ENCODE measurements at places on chromosomes 13 and 19.
A peak's percentile ranks its signal among the peaks of the same experiment; 100 is the strongest.

- no peak for DNase-seq
Measured at GRCh38 chr13:97058926-97059325, 64.7 kb upstream of the OXGR1 start.

- DNase-seq, result no peak
Measured at GRCh38 chr13:94239135-94239534, 240.3 kb downstream of the DCT start.

DNA sequence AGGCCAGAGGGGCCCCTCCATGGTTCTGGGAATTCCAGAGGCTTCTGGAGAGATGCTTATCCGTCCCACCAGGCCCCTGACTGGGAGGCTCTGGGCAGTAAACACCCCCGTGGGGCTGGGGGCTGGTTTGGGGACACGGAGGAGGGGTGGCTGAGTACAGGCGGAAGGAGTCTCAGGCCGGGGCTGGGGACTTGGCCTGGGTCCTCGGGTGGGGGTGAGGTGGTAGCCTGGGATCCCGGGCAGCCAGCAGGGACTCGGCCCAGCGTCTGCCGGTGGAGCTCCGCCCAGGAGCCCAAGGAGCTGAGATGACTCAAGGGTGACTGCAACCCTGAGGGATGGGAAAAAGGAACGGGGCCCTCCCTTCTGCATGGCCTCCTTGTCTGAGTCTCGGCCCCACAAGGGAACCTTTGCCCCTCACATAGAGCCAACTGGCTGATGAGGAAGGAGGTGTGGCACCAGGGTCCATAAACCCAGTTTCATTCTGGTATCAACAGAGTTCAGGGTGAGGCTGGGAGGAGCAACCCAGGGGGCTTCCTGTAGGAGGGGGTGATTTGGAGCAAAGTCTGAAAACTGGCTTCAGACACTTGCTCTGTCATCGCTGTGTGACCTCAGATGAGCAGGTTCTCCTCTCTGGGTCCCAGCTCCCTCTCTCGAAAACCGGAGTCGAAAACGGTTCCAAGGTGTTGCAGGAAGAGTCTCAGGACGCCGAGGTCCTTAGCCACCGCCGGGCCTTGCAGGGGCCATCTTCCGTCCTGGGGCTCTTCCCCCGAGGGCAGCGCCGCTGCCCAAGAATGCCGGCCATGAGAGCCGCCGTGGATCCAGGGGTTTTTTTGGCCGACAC, 809 bp downstream of the MISP start:
- no peak for DNase-seq

- no peak for DNase-seq
Measured at GRCh38 chr13:26325876-26326275, 71.9 kb downstream of the CDK8 start.

- no peak for DNase-seq
Measured at GRCh38 chr13:93309886-93310523, 83.4 kb downstream of the GPC6 start.

GRCh38 chr13:34696296-34696695, 245.8 kb upstream of the NBEA start:
- DNase-seq, result no peak

GRCh38 chr19:53621885-53622740, 9.7 kb upstream of the DPRX start:
- DNase-seq, result no peak

GRCh38 chr19:5480427-5480836, 25.2 kb downstream of the ZNRF4 start:
- no peak for DNase-seq

GRCh38 chr19:661427-662196, 1.4 kb downstream of the RNF126 start:
- no peak for DNase-seq

GRCh38 chr19:15374105-15374651, 5.4 kb downstream of the AKAP8 start:
- DNase-seq, result no peak

GRCh38 chr19:51122112-51122981, 2.4 kb upstream of the SIGLEC9 start:
- DNase-seq, result no peak

GRCh38 chr13:58704953-58705352, 1073.4 kb downstream of the PCDH17 start:
- DNase-seq, result no peak

DNA sequence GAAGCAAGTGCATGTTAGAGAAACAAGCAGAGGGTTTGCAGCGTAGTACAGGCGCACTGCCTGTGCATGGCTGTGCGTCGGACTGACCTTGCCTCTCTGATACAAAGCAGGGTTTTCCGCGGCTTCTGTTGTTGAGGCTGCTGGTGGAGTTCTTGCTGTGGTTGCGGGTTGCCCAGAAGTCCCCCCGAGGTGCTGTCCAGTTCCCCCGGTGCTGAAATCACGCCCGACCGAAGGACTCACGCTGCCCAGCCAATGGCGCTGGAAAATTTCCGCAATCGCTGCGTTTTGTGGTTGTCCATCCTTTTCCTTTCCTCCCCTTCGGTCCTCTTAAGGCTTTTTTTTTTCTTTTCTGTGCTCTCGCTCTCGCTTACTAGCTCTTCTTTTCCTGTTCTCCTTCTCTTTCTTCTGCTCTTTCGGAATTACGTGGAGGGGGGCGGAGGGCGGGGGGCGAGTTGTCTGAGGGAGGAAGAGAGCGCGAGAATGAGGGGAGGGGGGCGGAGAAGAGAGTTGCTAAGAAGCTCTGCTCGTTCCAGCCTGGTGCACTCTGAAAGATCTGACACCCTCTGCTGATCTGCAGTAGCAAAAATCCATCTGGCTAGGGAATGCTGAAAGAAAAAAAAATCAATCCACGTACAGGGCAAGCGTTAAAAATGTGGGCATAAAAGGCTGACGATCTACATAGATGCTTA, at the start of gene SLITRK1:
TSS of gene SLITRK1 (minus strand) at position 558 of the 689 bp plus-strand sequence. CDS start 967 bp downstream, outside the sequence.
- no peak for DNase-seq

GRCh38 chr13:98310485-98311199, 133.6 kb upstream of the RNF113B start:
- DNase-seq, result no peak

GRCh38 chr13:94656766-94657165, 55.1 kb downstream of the GPR180 start:
- no peak for DNase-seq

- DNase-seq, result no peak
Measured at GRCh38 chr13:38514575-38514974, 164.9 kb downstream of the UFM1 start.

GRCh38 chr19:10271543-10272086, 695 bp downstream of the ICAM1 start:
- peak; percentile 21 for DNase-seq

DNA sequence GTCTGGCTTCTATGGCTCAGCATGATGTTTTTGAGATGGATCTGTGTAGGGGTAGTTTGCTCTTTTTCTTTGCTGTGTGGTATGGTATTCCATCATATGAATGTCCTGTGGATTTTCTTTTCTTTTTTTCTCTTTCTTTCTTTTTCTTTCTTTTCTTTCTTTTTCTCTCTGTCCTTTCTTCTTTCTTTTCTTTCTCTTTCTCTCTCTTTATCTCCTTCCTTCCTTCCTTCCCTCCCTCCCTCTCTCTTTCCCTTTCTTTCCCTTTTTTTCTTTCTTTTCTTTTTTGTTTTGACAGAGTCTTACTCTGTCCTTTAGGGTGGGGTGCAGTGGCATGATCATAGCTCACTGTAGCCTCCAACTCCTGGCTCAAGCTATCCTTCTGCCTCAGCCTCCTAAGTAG, 9.0 kb upstream of the HNRNPUL1 start:
- DNase-seq, result no peak

DNA sequence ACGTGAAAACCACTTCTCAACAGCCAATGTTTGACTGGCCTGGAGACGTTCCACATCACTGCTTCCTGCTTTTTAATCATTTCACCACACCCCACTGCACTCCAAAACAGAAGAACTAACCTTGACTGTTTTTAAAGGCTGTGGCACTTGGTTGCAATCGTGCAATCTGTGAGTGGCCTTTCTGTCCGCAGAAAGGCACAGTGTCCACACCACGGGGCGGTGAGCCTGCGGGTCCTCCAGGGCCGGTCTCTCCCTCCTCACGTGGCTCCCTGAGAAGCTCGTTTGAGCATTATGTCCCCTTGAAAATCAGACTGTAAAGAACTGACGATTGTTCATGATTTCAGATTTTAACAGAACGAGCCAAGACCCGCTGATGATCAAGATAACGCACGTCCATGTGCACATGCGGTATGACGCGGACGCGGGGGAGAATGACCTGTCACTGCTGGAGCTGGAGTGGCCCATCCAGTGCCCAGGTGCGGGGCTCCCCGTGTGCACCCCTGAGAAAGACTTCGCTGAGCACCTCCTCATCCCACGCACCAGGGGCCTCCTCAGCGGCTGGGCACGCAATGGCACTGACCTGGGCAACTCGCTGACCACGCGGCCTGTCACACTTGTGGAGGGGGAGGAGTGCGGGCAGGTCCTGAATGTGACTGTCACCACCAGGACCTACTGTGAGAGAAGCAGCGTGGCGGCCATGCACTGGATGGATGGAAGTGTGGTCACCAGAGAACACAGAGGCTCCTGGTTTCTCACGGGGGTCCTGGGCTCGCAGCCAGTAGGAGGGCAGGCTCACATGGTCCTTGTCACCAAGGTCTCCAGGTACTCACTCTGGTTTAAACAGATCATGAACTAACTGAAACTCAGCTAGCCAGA, 13.0 kb downstream of the PROZ start:
- peak; percentile 61 for DNase-seq

GRCh38 chr19:47098608-47099007, 15.0 kb downstream of the ZC3H4 start:
- no peak for DNase-seq

DNA sequence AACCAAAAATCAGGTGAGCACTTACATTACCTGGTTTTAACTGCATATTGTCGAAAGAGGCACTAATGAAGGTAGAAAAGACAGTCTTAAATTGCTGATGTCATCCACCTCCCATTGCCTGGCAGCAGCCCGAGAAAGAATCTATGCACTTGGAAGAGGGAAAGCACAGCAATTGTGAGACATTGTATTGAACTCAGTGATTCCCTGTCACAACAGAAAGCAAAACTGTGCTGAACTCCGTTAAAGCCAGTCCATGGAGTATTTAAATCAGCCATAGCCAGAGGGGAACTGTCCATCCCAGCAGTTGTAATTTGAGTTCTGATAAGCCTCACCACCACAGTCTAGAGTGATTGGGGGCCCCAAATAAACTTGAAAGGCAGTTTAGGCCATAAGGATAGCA, 466.6 kb upstream of the PCDH9 start:
- no peak for DNase-seq

DNA sequence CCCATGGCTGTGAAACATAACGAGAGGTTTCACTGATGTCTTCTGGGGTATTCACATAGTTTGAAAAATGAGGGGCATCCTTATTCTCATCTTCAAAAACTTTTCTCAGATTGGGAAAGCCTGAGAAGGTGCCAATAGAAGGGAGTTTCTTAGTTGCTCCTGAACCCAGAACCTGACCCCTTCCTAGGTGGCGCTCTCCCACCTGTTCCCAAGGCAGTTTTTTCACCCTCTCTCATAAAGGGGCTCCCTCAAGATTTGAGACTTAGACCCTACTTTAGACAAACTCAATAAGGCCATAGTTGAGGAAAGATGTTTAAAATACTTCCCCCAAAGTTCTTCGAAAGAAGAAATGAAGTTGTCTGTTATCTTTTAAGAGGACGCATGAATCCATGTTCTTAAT, 142.2 kb downstream of the FGF9 start:
- no peak for DNase-seq

DNA sequence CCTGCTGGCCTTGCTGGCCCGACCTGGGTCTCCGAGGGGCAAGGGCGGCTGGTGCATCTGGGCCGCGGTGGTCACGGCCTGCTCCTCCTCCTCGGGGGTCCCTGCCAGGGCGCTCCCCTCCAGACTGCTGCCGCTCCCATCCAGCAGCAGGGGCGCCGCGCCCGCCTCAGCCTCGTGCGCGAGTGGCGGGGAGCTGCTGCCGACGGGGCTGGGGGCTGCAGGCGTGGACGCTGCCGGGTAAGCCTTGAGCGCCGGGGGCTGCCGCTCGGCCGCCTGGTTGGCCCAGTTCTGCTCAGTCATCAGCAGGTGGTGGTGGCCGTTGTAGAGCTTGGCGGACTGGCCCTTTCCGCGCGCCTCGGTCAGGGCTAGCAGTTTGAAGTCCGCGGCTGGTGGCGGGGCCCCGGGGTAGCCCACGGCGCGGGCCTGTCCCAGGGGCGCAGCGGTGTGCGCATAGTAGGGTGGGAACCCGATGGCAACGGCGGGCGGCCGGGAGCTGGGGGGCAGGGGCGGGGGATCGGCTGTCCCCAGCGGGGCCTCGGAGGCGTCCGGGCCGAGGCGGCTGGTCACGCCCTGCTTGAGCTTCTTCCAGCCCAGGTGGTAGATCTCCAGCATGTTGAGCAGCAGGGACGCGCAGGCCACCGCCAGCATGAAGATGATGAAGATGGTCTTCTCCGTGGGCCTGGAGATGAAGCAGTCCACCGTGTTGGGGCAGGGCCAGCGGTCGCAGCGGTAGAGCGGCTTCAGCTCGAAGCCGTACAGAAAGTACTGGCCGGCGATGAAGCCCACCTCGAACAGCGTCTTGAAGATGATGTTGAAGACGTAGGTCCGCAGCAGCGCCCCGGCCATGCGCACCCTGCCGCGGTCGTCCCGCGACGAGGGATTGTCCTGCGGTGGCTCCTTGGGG, 18.6 kb downstream of the GJA3 start:
- no peak for DNase-seq

GRCh38 chr13:50200569-50200968, 185.3 kb downstream of the KCNRG start:
- DNase-seq, result no peak

DNA sequence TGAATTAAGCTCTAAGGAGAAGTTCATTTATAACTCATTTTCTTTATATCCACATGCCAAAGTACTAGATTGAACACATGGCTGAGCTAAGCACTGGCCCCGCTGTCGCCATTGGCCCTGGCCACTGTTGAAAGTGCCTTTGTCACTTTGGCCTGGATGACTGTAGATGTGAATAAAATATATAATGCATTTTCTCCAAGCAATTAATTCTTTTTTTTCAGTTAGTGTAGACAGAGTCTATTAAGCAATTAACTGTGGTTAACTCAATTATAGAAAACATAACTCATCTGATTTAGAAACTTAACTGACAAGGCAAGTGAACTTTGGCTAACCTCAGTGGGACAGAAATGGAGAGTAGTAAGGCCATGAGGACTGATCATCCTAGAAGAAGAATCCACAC, 965.6 kb downstream of the EFNB2 start:
- DNase-seq, result no peak

GRCh38 chr19:43354305-43354627, 780 bp downstream of the CD177 start:
- no peak for DNase-seq

GRCh38 chr19:23273022-23273589, 22.9 kb upstream of the ZNF724 start:
- peak; percentile 70 for DNase-seq

- no peak for DNase-seq
Measured at GRCh38 chr19:13493516-13494310, 12.6 kb downstream of the CACNA1A start.

DNA sequence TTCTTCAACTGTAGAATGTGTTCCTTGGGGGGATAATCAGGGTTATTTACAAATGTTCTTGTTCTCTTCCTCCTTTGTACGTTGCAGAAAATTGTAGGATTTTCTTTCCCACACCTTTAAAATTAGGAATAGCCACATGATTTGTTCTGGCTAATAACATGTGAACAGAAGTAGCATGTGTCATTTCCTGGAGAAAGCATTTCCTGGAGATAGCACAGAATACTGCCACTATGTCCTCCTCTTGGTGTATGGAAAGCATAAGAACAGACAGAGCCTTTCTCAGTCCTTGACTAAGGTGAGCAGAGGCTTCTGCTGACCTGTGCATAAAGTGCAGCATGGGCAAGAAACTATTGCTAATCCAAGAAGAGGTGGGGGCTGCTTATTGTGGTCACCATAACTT, 101.8 kb downstream of the FAM216B start:
- DNase-seq, result no peak
